DMS53 (cell line): ENCODE measurements at places on chromosomes 1 and 21.

- DNase-seq = peak; percentile 13
These were observed 286.2 kb downstream of the SPATA17 start for GRCh38 chr1:217917281-217917887.

DNA sequence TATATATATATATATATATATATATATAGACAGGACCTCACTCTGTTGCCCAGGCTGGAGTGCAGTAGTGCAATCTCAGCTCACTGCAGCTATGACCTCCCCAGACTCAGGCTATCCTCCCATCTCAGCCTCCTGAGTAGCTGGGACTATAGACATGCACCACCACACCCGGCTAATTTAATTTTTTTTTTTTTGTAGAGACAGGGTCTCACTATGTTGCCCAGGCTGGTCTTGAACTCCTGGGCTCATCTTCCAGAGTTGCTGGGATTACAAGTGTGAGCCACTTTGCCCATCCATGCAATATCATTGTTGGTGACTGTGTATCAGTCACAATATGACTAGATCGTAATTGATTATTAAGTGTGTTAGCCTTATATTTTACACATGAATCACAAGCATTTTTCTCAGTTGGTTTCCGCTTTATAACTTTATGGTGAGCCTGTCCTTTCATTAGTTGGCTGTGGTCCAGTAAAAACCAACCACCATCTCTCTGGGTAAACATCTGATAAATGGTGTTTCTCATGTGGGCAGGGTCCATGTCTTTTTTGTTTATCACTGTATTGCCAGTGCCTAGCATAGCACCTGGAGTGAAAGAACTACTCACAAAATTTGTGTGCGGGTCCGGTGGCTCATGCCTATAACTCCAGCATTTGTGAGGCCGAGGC is 63.6 kb downstream of the MYOM3 start:
- DNase-seq = no peak

DNA sequence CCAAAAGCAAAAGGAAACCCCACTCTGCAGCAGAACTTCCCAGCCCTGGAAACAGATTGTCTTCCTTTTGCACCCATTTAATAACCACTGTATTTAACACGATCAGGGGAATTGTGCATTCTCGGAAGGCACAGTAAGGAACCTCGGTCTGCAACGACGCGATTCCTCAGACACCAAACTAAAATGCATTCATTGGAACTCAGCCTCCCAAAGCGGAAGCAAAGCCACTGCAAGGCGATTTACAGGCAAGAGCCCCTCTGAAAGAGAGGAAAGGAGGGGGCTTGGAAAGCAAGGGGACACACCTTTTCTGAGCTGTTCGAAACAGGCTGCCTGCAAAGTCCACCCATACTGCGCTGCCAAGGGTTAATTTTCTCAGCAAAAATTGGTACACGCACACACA is 297.7 kb downstream of the OMA1 start:
- DNase-seq = peak; percentile 37

GRCh38 chr1:4600615-4601460 is 53.6 kb upstream of the AJAP1 start:
- no peak for DNase-seq

DNA sequence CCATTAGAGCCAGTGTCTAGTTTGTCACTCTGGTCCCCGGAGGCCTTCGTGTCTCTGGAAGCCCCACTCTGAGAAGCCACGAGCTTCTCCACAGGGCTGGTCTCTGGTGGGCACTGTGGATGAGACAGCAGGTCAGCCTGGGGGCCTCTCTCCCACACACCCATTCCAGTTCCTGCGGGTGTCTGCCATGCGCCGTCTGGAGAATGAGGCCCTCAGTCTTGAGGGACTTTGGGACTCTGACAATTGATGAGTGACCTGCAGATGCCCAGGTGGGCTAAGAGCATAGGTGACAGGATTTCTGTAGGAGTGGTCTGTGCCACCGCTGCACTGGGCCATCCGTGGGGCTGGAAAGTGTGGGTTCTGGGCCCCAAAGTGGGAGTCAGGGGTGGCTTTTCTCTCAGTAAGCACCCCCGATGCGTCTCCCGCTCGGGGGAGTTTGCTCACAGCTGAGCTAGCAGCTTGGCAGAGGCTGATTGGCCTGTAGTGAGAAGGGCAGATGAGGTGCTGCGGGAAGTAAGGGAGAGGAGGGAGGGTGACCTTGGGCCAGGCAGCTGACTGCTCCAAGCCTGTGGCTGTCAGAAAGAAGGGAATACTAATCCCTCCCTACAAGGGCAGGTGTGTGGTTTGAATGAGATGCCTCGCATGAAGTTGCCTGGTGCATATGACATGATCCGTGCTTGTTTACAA is 26.4 kb downstream of the LHX4 start:
- peak; percentile 45 for DNase-seq

- peak; percentile 96 for DNase-seq
These were observed 106.4 kb downstream of the TBX19 start for GRCh38 chr1:168386949-168387586.

- no peak for DNase-seq
These were observed 83.6 kb downstream of the CLIC4 start for GRCh38 chr1:24828887-24829192.
